ENCODE measurements at places on chromosomes 7 and 10.

- DNase-seq, result no peak
Observed at GRCh38 chr10:124798364-124798763, 3.3 kb upstream of the ABRAXAS2 start.

DNA sequence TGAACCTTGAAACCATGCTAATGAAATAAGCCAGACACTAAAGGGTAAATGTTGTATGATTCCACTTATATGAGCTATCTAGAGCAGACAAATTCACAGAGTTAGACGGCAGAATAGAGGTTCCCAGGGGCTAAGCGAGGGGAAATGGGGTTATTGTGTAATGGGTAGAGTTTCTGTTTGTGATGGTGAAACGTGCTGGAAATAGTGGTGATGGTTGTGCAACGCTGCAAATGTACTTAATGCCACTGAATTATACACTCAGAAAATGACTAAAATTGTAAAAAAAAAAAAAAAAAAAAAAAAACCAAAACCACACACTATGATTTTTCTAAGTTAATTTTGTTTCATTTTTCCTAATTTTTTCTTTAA, 30.0 kb downstream of the SFXN4 start:
- DNase-seq, result no peak

- no peak for DNase-seq
Observed at GRCh38 chr7:105450177-105450861, 61.6 kb upstream of the SRPK2 start.

DNA sequence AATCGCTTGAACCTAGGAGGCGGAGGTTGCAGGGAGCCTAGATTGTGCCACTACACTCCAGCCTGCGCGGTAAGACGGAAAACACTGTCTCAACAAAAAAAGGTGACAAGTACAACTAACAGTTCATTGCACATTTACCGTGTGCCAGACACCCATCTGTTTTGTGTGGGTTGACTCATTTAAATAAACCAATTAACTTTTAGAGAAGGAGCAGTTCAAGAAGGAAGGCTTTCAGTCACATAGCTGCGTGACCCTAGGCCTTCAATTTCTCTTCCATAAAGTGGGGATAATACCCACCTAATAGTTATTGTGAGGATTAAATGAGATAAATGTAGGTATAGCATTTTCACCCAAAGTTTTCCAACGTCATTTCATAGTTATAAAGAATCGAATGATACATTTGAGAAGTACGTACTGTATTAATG, 52.3 kb upstream of the KDM7A start:
- no peak for DNase-seq

GRCh38 chr10:75261813-75262705, 26.3 kb upstream of the COMTD1 start:
- no peak for DNase-seq

- no peak for DNase-seq
Observed at GRCh38 chr10:70997236-70997635, 108.9 kb upstream of the PCBD1 start.
